ENCODE measurements at places on chromosomes 6 and 20.
A peak's percentile ranks its signal among the peaks of the same experiment; 100 is the strongest.

DNA sequence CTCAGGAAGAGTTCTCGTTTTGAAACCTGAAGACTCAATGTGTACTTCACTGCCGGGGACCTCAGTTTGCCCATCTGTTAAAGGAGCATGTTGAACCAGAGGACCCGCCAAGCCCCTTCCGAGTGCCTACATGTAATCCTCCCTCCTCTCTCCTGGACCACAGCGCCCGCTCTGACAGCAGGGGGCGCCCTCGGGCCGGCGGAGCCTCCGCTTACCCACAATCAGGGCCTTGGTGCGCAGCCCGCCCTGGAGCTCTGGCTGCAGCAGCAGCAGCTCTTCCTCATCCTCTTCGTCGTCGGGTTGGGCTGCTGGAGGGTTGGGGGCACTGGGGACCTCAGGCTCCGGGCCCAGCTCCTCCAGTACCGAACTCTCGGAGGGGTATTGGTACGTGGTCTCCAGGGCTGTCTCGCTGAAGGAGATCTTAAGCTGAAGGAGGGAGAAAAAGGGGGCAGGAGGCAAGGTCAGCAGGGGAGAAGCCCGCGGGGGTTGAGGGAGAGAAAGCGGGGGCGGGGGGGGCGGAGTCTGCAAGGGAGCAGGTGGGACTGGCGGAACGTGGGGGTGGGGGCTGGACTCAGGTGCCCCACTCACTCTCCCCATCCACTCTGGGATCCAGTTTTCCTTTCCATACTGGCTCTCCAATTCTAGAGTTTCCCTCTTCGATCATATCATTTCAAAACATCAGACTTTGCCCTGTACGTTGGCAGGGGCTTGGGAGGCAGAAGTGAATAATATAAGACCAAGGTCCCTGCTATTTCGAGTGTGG, 6.3 kb upstream of the DHX16 start:
- H3K4me3 ChIP-seq, result peak overlapping the region; percentile 43
- no peaks in the 10 kb centered on the region for H3K27me3 ChIP-seq
- no peaks in the 10 kb centered on the region for H3K36me3 ChIP-seq
- peak; percentile 83 for DNase-seq
- H3K27ac ChIP-seq, result peak overlapping the region; percentile 32

- no peak for DNase-seq
- H3K4me3 ChIP-seq, result no peak overlapping the region
- no peaks in the 10 kb centered on the region for H3K27me3 ChIP-seq
- H3K36me3 ChIP-seq, result no peaks in the 10 kb centered on the region
- H3K4me1 ChIP-seq, result no peaks in the 10 kb centered on the region
Observed at GRCh38 chr6:53252177-53252692, 96.5 kb downstream of the ELOVL5 start.

DNA sequence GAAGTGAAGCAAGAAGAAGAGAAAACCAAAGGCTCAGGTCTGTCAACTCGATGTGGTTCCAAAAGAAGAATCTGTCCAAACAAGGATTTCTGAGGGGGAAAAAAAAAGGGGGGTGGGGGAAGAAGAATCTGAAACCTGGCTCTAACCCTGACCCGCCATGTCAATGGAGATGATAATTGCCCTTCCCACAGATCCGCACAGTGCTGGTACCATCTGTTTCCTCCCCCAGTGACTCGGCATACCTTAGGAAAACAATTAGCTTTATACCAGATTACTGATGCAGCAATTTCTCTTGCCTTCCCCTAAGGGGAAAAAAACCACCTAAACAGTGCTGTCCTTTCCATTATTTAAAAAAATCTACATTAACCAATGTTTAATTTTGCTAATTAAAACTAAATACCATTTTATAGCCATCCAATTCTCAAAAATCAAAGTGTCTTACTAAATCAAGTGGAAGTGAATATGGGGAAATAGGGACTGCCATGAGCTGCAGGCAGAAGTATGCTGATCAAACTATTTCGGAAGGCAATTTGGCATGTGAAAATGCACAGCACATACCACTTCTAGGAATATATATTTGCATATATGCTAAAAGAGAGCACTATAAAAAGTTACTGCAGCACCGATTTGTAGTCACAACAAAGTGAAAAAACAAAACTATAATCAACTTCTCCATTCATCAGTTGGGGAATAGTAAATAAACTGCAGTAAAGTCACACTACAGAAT, 46.8 kb downstream of the MAP7 start:
- H3K4me1 ChIP-seq, result no peaks in the 10 kb centered on the region
- no peak overlapping the region for H3K4me3 ChIP-seq
- no peak overlapping the region for H3K27ac ChIP-seq
- DNase-seq, result no peak

GRCh38 chr6:49556429-49556837, 6.0 kb downstream of the C6orf141 start:
- peaks cover 8% of the 10 kb centered on the region for H3K27me3 ChIP-seq
- H3K4me1 ChIP-seq, result peaks cover 46% of the 10 kb centered on the region
- DNase-seq, result peak; percentile 89
- H3K27ac ChIP-seq, result no peak overlapping the region
- no peaks in the 10 kb centered on the region for H3K36me3 ChIP-seq

DNA sequence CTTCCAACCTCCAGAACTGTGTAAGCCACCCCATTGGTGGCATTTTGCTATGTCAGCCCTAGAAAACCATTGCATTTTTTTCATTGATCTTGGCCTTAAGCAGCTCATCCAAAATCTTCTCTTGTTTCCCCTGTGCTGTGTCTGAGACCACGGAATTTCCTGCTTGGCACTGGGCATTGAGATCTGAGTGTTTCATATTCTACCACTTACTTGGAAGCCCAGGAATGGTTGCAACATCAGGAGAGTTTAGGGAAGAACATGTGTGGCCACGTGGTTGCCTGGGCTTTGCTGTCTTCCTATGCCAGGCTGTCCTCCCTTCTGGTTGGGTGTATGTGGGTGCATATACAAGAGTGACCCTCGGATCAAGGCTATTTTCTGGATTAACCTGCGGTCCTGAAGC, 139.3 kb upstream of the PMEPA1 start:
- no peak overlapping the region for H3K4me3 ChIP-seq
- DNase-seq, result no peak
- no peak overlapping the region for H3K27ac ChIP-seq
- peaks cover 11% of the 10 kb centered on the region for H3K27me3 ChIP-seq
- no peaks in the 10 kb centered on the region for H3K4me1 ChIP-seq

- no peaks in the 10 kb centered on the region for H3K4me1 ChIP-seq
- H3K4me3 ChIP-seq, result no peak overlapping the region
- DNase-seq, result no peak
Observed at GRCh38 chr6:13953061-13953705, 28.4 kb downstream of the RNF182 start.

DNA sequence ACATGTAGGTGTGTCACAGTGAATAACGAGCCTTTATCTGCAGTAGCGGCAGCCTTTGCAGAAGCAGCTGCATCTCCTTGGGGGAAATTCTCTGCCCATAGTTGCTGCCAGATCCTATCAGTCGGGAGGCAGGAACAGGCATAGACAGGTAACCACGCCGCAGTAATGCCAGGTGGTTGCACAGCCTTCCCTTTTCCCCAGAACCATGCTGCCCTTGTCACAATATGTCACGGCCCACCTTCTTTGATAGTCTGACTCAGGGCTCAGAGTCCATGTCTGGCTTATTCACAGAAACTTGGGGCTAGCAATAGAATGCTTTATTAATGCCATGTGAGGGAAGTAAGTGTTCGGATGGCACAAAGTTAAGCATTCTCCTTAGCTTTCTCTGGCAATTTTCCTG, 76.6 kb downstream of the F13A1 start:
- H3K4me3 ChIP-seq, result no peak overlapping the region
- no peaks in the 10 kb centered on the region for H3K27me3 ChIP-seq
- no peak overlapping the region for H3K27ac ChIP-seq
- peak; percentile 7 for DNase-seq
- no peaks in the 10 kb centered on the region for H3K36me3 ChIP-seq
- no peaks in the 10 kb centered on the region for H3K4me1 ChIP-seq

- no peak overlapping the region for H3K27ac ChIP-seq
- peaks cover 16% of the 10 kb centered on the region for H3K27me3 ChIP-seq
- no peak for DNase-seq
- no peak overlapping the region for H3K4me3 ChIP-seq
- H3K4me1 ChIP-seq, result no peaks in the 10 kb centered on the region
- no peaks in the 10 kb centered on the region for H3K36me3 ChIP-seq
Observed at GRCh38 chr6:42710316-42710715, 12.1 kb downstream of the PRPH2 start.

Data from HepG2 (cell line).